ENCODE measurements at places on chromosomes 12 and 14.
A peak's percentile ranks its signal among the peaks of the same experiment; 100 is the strongest.

- no peak for DNase-seq
- H3K36me3 ChIP-seq: peaks cover 67% of the 10 kb centered on the region
- H3K4me3 ChIP-seq: no peak overlapping the region
- no peak overlapping the region for H3K27ac ChIP-seq
- H3K27me3 ChIP-seq: no peaks in the 10 kb centered on the region
These were observed 15.7 kb upstream of the PRKAG1 start for GRCh38 chr12:49034286-49034622.

DNA sequence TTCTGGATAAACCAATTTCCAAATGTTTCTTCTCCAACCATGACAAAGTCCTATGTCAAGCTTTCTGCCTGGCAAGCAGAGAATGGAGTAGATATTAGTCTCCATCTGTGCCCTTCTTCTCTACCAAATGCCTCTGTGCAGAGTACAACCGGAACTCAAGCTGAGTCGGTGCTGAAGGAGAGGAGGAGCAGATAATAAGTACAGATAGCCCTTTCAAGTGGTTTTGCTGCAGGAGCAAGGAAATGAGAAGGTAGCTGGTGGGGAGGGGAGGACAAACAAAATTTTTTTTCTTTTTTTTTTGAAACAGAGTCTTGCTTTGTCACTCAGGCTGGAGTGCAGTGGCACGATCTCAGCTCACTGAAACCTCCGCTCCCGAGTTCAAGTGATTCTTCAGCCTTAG lies 14.2 kb upstream of the HELB start:
- H3K27ac ChIP-seq: peak overlapping the region; percentile 39
- peaks cover 45% of the 10 kb centered on the region for H3K4me1 ChIP-seq
- H3K4me3 ChIP-seq: peak overlapping the region; percentile 26
- peak; percentile 55 for DNase-seq

DNA sequence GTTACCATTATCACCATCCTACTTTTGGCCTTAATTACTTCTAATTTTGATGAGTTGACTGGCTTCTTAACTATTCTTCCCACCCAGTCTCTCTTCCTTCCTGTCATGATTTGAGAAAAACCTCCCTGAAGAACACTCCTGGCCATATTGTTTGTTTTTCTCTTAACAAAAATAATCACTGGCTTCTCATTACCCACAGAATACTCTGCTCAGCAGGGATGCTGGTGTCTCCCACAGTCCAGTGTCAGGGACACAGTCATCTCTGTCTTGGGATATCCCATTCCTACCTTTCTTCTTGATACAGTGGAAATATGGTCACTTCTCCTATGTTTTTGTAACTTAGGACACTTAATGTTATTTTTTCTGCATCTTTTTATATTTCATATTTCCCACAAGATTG lies 103.7 kb downstream of the SRGAP1 start:
- H3K27me3 ChIP-seq: no peaks in the 10 kb centered on the region
- no peaks in the 10 kb centered on the region for H3K36me3 ChIP-seq
- H3K27ac ChIP-seq: no peak overlapping the region
- H3K4me3 ChIP-seq: no peak overlapping the region

DNA sequence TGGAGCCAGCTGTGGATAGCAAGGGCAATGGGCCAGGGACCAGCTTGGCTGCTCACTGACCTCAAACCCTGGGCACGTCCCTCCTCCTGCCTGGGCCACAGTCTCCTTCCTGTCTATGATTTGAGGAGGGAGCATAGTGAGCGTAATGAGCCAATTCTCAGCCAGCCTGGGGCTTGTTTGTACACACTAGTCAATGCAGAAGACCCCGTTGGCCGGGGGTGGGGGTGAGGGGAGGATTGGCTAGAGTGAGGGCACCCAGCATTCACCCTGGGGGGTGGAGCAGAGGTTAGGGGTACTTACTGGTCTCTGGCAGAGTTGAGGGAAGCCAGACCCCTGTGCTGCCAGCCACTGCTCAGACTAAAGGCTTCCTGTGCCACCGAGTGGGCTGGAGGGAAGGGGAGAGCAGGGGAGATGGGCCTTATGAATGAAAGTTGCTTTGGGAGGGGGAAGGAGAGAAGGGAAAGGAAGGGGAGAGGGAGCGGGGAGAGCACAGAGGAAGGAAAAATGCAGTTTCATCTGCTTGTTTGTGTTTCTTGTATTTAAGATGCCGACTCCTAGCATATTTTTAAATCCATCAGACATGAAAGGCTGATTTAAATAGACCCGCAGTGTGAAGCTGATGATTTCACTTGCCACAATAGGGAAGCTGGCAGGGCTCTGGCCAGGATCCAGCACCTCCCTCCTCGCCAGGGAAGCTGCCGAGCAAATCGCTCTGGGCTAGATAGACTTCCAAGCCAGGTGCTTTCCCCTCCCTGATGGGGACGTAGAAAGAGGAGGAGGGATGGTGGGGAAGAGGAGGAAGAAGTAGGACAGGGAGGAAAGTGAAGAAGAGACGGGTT lies 114.0 kb downstream of the PRMT8 start:
- H3K4me1 ChIP-seq: no peaks in the 10 kb centered on the region
- no peak overlapping the region for H3K27ac ChIP-seq
- H3K4me3 ChIP-seq: no peak overlapping the region
- no peaks in the 10 kb centered on the region for H3K27me3 ChIP-seq
- peaks cover 5% of the 10 kb centered on the region for H3K36me3 ChIP-seq

- no peaks in the 10 kb centered on the region for H3K36me3 ChIP-seq
- H3K27me3 ChIP-seq: no peaks in the 10 kb centered on the region
- DNase-seq: no peak
- H3K4me1 ChIP-seq: no peaks in the 10 kb centered on the region
These were observed 21.1 kb upstream of the C14orf180 start for GRCh38 chr14:104558231-104559027.

- no peak overlapping the region for H3K4me3 ChIP-seq
- no peak for DNase-seq
- H3K27me3 ChIP-seq: no peaks in the 10 kb centered on the region
These were observed 541.6 kb downstream of the TMEM121 start for GRCh38 chr14:106067935-106068334.

DNA sequence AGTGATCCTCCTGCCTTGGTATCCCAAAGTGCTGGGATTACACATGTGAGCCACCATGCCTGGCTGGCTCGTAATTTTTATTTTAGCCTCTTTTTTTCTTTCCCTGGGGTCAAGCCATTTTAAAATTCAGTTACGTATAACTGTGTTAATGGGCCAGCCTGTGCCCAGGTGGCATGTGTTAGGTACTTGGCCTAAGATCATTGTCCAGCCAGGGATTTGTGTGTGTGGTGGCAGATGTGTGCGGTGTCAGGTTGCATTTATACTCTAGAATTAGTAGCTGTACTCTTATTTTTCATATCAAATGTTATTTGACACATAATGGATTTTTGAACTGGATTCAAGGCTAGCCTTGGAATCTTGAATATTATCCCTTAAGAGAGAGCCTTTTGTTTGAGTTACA lies 69.3 kb downstream of the FBXO34 start:
- H3K4me1 ChIP-seq: peaks cover 33% of the 10 kb centered on the region
- H3K27ac ChIP-seq: no peak overlapping the region
- no peaks in the 10 kb centered on the region for H3K27me3 ChIP-seq
- no peaks in the 10 kb centered on the region for H3K36me3 ChIP-seq
- DNase-seq: no peak
- H3K4me3 ChIP-seq: no peak overlapping the region

DNA sequence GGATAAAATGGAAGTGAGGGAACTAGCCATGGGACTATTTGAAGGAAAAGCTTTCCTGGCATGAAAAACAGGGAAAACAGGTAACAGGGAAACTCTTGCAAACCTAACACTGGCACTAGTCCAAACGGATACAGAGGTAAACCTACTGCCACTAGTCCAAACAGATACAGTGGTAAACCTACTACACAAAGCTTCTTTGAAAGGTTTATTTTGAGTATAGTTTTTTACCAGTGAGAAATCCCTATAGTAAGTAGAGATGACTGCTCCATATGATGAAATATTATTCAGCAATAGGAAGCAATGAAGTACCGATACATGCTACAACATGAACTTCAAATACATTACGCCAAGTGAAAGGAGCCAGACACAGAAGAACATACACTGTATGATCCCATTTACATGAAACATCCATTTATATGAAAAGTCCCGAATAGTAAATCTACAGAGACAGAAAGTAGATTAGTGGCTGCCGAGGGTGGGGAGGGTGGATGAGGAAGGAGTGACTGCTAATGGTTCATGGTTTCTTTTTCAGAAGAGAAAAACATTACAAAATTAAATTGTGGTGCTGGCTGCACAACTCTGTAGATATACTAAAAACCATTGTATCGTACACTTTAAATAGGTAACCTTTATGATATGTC lies 25.5 kb downstream of the SPTLC2 start:
- no peak overlapping the region for H3K4me3 ChIP-seq
- no peaks in the 10 kb centered on the region for H3K27me3 ChIP-seq
- H3K27ac ChIP-seq: no peak overlapping the region
- H3K4me1 ChIP-seq: peaks cover 4% of the 10 kb centered on the region
- peaks cover 8% of the 10 kb centered on the region for H3K36me3 ChIP-seq

DNA sequence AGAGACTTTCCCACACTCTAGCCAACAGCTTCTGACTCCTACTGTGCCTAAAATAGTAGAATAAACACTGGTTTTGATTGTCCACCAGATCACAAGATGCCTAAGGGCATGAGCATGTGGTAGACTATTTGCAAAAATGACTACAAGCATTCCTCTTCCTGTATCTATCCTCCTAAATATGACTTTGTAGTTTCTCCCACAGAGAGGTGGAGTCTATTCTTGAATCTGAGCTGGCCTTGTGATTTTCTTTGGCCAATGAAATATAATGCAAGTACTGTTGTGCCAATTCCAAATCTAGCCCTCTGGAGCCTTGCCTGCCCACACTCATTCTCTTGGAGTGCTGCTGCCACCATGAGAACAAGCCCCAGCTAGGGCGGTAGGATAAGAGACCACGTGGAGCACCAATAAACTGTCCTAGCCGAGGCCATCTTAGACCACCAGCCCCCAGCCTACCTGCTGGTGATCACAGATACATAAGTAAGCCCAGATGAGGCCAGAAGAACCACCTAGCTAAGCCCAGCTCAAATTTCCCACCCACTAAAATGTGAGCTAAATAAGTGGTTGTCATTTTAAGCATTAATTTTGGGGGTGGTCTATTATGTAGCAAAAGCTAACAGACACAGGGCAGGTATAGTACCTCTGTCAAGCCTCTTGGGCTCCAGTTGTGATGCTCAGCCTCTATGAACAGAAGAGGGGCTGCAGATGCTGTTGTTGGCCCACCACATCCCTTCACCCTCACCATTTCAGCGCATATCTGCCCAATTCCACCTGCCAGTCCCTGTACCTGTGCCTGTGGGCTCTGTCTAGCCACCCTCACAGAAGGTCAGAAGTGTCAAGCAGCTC lies 17.9 kb downstream of the ZFP36L1 start:
- H3K27me3 ChIP-seq: no peaks in the 10 kb centered on the region
- no peak for DNase-seq
- no peak overlapping the region for H3K4me3 ChIP-seq
- H3K27ac ChIP-seq: no peak overlapping the region
- no peaks in the 10 kb centered on the region for H3K36me3 ChIP-seq

DNA sequence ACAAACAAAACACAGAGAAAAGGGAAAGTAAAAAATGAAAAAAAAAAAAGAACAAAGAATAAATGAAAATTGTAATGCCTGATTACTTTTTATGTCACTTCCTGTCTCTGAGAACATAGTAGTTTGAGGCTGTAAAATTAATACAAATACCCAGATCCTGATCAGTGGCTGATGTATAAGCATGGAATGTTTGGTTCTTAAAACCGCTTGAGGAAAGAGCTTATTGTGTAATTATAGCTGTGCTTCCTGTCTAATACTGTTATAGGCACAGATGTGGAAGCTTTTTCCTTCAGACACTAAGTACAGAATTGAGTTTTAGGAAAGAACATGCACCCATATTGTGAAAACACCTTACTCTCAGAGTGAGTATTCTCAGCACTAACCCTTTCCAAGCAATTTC lies 86.9 kb downstream of the AVPR1A start:
- no peaks in the 10 kb centered on the region for H3K36me3 ChIP-seq
- no peaks in the 10 kb centered on the region for H3K27me3 ChIP-seq
- DNase-seq: no peak
- no peak overlapping the region for H3K4me3 ChIP-seq
- H3K27ac ChIP-seq: no peak overlapping the region

- H3K4me1 ChIP-seq: no peaks in the 10 kb centered on the region
- H3K4me3 ChIP-seq: no peak overlapping the region
- DNase-seq: no peak
- H3K36me3 ChIP-seq: no peaks in the 10 kb centered on the region
- H3K27ac ChIP-seq: no peak overlapping the region
These were observed 375.1 kb downstream of the BMP4 start for GRCh38 chr14:53581504-53581903.

GRCh38 chr12:8609061-8609570 lies 3.5 kb downstream of the AICDA start:
- DNase-seq: no peak
- H3K4me1 ChIP-seq: no peaks in the 10 kb centered on the region
- H3K36me3 ChIP-seq: no peaks in the 10 kb centered on the region
- no peaks in the 10 kb centered on the region for H3K27me3 ChIP-seq

DNA sequence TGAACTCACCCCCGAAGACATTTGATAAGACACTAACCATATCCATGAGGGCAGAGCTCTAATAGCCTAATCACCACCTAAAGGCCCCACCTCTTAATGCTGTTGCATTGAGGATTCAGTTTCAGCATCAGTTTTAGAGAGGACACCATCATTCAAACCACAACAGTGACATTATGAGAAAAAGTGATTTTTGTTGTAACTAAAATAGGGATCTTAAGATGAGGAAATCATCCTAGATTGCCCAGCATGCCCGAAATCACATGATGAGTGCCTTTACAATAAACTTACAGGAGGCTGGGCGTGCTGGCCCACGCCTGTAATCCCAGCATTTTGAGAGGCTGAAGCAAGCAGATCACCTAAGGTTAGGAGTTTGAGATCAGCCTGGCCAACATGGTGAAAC lies 9.7 kb upstream of the GLT1D1 start:
- no peaks in the 10 kb centered on the region for H3K4me1 ChIP-seq
- DNase-seq: no peak
- H3K4me3 ChIP-seq: no peak overlapping the region
- no peaks in the 10 kb centered on the region for H3K27me3 ChIP-seq

DNA sequence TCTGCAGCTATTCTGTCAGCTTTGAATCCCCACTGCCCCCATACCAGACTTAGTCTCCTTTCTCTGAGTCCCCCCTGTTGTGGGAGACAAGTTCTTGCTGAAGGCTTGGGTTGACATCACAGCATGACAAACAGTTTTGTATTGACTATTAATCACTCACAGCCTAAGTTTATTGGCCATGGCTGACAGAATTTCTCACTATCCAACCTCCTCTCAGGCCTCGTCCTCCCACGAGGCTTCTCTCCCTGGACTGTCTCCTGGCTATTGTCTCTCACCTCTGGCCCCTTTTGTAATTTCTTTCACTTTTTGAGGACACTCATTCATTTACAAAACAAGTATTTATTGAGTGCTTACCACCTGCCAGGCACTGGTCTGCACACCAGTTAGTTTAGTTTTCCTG lies 35.2 kb upstream of the DCD start:
- no peaks in the 10 kb centered on the region for H3K4me1 ChIP-seq
- H3K27me3 ChIP-seq: no peaks in the 10 kb centered on the region
- no peak overlapping the region for H3K4me3 ChIP-seq
- DNase-seq: no peak
- no peaks in the 10 kb centered on the region for H3K36me3 ChIP-seq

GRCh38 chr14:65751510-65751909 lies 339.0 kb downstream of the FUT8 start:
- no peaks in the 10 kb centered on the region for H3K36me3 ChIP-seq
- H3K4me3 ChIP-seq: no peak overlapping the region
- no peaks in the 10 kb centered on the region for H3K4me1 ChIP-seq
- no peaks in the 10 kb centered on the region for H3K27me3 ChIP-seq
- no peak overlapping the region for H3K27ac ChIP-seq
